ENCODE measurements at places on chromosomes 6 and 20.

- no peak for DNase-seq
Observed at GRCh38 chr6:149063468-149063867, 254.0 kb upstream of the TAB2 start.

DNA sequence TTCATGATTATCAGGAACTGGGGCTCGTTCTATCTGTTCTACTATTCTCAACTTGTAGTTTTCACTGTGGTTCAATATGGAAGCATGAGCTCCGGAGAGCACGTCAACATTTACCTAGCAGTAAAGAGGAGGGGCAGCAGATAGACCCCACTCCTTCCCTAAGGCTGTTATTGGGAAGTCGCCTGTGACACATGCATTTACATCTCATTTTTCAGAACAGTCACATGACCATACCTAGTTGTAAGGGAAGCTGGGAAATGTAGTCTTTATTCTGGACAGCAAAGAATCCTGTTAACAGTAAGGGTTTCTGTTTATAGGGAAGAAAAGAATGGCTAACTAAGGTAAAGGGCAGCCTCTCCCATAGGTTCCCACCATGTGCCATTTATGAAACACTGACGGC is 158.3 kb downstream of the ZFP64 start:
- no peak for DNase-seq

- DNase-seq, result no peak
Observed at GRCh38 chr6:131733376-131734016, 22.7 kb upstream of the CTAGE9 start.

GRCh38 chr6:158662954-158663624 is 13.2 kb downstream of the SYTL3 start:
- DNase-seq, result peak; percentile 85

DNA sequence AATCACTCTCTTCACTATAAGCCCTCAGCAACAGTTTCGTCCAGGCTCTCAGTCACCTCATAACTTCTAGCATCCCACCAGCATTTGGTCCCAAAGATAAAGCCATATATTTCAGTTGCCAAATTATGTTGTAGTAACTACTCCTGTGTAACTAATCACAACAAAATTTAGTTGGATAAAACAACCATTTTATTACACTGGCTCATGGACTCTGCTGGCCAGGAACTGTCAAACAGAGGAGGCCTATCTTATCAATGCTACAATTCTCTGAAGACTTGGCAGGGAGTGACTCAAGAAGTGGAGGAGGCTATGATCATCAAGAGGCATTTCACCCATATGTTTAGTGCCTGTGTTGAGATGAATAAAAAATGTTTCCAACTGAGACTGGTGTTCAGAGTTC is 1082.3 kb upstream of the GJE1 start:
- peak; percentile 94 for DNase-seq

DNA sequence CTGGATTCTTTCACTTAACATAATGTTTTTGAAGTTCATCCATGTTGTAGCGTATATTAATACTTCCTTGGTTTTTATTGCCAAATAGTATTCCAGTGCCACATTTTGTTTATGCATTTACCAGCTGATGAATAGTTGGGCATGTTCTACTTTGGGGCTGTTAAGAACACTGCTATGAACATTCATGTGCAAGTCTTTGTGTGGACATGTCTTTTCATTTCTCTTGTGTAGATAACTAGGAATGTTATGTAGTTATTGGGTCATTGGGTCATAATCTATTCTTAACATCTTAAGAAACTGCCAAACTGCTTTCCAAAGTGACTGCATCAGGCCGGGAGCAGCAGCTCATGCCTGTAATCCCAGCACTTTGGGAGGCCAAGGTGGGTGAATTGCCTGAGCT is 43.8 kb upstream of the GLP1R start:
- no peak for DNase-seq

DNA sequence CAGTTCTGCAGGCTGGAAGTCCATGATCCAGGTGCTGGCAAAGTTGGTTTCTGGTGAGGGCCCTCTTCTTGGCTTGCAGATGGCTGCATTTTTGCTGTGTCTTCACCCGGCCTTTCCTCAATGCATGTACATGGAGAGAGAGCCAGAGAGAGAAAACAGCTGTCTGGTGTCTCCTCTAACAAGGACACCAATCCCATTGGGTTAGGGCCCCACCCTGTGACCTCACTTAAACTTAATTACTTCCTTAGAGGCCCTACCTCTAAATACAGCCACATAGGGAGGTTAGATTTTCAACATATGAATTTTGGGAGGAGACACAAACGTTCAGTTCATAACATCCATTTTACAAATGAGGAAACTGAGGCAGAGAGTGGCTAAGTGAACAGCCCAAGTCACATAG is 202.4 kb downstream of the ZMYND8 start:
- no peak for DNase-seq

DNA sequence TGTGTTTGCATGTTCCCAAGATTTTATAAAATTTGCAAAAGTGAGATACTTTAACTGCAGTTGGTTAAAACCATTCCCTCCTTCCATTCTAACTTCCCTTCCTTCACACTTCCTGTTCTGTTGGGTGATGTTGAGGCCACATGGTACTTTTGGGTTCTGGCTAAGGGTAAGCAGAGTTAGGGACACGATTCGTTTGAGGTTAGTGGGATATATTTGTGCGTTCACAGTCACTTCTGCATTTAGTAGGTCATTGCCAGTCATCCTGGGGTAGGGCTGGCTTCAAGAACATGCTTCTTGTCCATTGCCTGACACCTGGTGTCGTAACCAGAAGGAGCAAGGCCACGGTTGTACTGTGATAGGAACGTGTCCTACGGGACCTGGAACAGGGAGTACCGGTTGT is 340.1 kb downstream of the ZFAND3 start:
- no peak for DNase-seq

GRCh38 chr6:169044381-169045230 is 209.0 kb downstream of the THBS2 start:
- peak; percentile 17 for DNase-seq

DNA sequence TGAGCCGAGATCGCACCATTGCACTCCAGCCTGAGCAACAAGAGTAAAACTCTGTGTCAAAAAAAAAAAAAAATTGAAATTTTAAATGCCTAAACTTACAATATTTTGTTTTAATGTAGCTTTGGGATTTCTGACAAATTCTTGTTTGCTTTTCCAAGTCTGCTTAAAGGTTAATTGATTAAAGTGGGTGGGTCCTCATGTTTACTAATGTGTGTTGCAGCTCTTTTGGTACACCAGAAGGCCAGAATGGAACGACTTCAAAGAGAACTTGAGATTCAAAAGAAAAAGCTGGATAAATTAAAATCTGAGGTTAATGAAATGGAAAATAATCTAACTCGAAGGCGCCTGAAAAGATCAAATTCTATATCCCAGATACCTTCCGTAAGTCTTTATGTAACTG is 2.7 kb upstream of the SUMO4 start:
- DNase-seq, result no peak

DNA sequence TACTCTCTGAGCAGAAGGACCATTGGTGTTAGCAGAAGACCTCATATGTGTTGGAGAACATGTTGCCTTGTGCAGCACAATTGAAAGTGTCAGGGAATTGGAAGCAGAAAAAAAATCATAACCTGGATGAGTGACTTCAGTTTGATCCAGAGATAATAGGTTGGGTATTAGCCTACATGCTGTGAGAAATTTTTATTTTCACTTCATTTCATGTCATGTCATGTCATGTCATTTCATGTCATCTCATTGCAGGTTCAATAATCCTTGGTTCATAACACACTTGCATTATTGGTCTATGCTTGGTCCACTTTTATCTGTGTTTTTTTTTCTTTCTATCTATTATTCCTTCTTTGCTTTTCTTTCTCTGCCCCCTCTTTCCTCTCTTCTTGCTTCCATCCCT is 34.3 kb downstream of the AKAP7 start:
- no peak for DNase-seq

DNA sequence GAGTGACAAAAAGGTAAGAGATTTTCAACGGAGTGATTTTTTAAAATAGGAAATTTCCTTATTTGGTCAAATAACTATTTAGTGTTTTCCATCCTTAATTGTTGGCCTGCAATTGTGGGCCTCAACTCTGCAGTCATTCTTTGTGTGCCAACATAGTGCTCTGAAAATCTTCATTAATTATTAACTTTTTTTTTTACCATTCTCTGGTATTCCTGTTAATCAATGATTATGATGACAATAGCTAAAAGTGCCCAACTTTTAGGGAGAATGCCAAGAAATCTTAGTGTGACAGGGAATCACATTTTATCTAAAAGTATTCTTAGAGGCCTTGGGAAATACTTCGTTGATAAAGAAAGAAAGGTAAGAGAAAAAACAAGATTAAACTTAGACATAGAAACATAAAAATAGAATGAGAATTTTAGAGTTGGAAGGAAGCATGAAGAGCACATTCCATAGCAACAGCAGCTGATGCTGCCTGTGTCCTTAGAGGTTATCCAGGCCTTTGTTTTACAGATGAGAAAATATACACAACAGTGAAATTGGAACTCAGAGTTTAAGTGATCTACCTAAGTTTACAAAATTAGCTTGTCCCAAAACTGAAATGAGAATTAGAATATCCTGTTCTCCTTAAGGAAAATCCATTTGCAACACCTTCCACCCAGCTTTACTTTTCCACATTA is 1.2 kb downstream of the GPRC6A start:
- DNase-seq, result no peak

GRCh38 chr20:64021124-64021975 is 14.6 kb upstream of the C20orf204 start:
- DNase-seq, result no peak

DNA sequence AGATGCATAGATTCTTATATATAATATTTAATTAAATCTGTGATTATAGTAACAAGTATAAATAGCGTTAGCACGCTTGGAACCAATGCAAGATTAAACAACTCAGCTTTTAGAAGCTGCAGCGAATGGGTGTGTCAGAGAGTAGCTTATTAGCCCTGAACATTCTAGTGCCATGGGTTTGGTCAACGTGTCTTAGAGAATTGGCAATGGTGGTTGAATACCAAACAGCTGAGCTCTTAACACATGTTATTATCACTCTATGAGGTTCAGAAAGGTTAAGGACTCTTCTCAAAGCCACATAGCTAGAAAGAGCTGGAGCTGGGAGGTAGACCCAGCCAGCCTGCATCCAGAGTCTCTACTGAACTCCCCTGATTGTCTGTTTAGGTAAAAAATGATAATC is 284.2 kb upstream of the CHD6 start:
- no peak for DNase-seq

DNA sequence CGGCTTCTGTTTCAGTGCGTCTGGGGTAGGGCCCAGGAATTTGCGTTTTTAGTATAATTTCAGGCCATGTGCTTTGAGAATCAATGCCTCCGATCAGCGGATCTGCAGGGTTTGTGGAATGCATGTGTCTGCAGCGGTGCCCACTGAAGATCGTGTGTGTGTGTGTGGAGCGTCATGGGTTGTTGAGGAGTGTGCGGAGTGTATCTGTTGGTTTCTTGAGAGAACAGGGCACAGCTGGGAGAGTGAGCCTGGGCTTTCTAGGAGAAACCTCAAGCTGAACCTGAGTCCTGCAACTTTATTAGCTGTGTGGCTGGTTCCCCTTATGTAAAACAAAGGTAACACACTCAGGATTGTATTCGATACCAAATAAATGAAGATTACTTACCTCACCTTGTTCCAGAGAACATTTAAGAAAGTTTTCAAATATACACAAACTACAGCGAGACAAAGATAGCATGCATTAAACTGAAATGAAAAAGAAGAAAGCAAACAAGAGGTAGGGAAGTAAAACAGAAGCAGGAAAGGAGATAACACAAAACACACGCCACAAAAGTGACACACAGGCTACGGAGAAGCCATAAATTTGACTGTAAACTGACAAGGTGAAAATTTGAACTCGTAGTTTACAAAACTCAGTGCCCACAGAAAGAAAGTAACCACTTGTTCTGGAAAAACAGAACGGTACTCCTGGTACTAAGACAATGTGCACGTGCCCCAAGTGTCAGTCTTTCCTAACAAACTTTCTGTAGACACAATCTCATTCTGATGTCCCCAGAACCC is 28.8 kb downstream of the PDE10A start:
- no peak for DNase-seq

GRCh38 chr20:59421089-59421488 is 120.7 kb downstream of the EDN3 start:
- DNase-seq, result no peak

- no peak for DNase-seq
Observed at GRCh38 chr6:11264100-11264499, 31.6 kb upstream of the NEDD9 start.

DNA sequence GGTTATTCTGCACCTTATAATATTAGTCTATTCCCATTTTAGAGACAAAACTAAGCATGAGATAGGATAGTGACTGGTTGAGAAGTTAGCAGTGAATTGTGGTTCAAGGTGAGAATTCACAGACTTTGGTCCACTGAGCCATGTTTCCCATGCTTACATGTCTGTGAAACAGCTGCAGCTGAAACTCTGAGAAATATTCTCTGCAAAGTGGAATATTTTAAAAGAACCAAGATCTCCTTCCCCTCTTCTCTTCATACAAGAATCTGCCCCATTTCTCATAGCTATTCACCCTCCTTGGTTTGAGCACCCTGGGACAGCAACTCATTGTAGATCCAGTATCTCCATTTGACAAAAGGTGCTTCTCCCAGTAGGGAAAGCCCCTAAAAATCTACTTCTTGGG is 70.2 kb upstream of the TMEM170B start:
- no peak for DNase-seq

DNA sequence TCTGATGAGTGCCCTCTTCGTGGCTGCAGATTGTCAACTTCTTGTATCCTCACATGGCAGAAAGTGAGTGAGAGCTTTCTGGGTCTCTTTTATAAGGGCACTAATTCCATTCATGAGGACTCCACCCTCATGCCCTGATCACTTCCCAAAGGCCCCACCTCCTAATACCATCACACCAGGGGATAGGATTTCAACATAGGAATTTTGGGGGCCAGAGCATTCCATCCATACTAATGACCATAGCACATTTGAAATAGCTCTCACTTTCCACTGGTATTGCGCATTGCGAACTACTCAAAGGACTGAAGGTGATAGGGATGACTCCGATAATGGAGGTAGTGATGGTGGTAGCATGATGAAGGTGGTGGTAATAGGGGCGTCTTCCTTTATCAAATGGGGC is 324.3 kb downstream of the PRL start:
- DNase-seq, result no peak

- DNase-seq, result no peak
Observed at GRCh38 chr6:112560651-112561050, 213.5 kb downstream of the RFPL4B start.

All from lung (tissue), 17 donors.